Activated naive CD4-positive, alpha-beta T cell (primary cell): ENCODE measurements at places on chromosomes 1 and 21.

DNA sequence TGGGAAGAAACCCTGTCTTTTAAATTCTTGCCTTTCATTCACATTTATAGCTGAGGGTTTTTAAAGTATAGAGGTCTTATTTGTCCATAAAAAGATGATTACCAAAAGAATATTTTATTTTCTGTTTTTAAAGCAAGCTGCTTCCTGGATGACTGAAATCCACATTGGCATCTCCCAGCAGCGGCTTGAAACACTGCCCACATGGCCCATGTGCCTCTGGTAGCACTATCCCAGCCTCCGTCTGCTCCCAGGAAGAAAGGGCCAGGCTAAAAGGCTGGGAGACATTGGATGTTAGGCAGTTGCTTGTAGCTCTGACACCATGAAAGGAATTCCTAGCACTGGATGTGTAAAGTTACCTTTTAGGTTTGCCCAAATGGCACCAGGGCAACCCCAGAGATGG lies 169.9 kb upstream of the CACNA1E start:
- DNase-seq, result no peak

- no peak for DNase-seq
These were observed 618.3 kb downstream of the SMYD3 start for GRCh38 chr1:245888809-245889208.

DNA sequence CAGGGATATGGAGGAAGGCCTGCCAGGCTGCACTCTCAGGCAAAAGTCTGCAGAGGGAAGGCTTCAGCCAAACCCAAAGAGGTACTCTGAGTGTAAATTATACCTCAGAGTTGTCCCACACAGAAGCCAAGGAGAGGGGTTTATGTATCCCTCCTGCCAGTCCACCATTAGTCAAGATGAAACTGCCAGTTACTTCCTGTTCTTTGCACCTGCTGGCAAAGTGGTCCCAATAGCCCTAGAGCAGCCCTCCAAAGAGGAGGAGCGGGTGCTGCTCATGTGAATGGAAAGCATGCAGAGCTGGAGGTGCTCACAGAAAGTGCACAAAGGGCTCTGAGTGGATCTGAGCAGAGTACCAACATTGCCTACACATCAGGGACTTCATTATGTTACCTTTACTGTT lies 37.1 kb upstream of the MCOLN3 start:
- DNase-seq, result no peak

DNA sequence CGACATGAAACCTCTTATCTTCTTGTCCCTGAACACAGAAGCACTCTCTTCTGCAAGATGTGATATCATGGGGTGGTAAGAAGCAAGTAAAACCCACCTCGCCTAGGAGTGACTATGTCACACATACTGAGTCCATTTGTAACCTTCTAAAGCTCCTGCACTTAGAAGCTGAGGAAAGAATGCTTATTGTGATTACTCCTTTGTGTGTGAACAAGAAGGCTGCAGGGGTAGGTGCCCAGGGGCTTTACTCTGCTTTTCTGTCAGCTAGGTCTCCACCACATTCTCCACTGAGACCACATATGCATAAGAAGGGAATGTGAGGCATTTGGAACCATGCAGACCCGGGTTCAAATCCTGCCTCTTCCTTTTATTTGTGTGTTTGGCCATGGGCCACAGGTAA lies 144.3 kb downstream of the DMRTA2 start:
- DNase-seq, result no peak

- no peak for DNase-seq
These were observed 32.1 kb upstream of the PLA2G5 start for GRCh38 chr1:20037877-20038276.

DNA sequence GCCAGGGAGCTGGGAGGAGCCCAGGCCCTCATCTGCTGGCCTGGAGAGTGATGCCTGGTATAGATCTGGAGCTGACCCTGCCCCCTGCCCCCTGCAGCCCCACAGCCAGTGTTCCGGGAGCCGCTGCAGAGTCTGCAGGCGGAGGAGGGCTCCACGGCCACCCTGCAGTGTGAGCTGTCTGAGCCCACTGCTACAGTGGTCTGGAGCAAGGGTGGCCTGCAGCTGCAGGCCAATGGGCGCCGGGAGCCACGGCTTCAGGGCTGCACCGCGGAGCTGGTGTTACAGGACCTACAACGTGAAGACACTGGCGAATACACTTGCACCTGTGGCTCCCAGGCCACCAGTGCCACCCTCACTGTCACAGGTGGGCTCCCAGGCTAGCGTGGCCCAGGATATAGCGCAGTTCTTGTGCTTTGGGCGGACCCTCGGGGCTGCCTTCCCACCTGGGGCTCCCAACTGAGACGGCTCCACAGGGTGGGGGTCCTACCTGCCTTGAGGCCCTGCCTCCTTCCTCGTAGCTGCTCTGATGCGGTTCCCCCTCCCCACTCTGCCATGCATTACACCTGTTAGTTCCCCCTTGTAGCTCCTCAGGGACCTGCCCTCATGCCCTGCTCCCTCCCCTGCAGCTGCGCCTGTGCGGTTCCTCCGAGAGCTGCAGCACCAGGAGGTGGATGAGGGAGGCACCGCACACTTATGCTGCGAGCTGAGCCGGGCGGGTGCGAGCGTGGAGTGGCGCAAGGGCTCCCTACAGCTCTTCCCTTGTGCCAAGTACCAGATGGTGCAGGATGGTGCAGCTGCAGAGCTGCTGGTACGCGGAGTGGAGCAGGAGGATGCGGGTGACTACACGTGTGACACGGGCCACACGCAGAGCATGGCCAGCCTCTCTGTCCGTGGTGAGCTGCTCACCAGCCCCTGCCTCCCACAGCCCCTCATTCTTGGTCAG lies 98.7 kb downstream of the OBSCN start:
- no peak for DNase-seq

- DNase-seq, result no peak
These were observed 2.7 kb downstream of the SERBP1 start for GRCh38 chr1:67427465-67427864.
